NCI-H2171 (cell line): ENCODE measurements at places on chromosomes 1 and 21.
A peak's percentile ranks its signal among the peaks of the same experiment; 100 is the strongest.

DNA sequence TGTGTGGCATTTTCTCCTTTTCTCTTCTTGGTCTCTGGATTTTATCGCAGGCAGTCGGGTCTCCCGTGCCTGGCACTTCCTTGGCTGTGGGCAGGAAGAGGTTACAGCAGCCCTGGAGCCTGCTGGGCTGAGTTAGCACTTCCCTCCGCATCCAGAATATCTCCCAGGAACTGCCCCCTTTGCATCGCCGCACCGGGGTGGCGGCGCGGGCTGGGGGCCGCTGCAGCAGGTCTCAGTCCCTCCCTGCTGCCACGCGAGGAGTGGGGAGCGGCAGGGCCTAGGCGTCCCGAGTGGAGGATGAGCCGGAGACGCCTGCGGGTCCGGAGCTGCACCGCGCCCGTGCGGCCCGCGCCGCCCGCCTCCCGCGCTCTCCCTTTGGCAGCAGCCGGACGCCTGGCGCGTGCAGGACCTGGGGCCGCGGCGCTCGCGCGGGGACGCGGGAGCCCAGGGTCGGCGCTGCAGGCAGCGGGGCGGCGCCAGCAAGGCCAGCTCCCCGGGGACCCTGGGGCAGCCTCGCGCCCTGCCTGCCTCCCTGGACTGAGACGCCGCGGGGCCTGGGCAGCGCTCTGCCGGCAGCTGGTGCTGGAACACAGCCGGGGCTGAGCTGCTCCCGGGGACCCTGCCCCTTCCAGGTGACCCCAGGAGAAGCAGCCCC is 192.8 kb downstream of the PRDM2 start:
- DNase-seq = peak; percentile 6

GRCh38 chr1:221487781-221488524 is 253.9 kb downstream of the DUSP10 start:
- no peak for DNase-seq

DNA sequence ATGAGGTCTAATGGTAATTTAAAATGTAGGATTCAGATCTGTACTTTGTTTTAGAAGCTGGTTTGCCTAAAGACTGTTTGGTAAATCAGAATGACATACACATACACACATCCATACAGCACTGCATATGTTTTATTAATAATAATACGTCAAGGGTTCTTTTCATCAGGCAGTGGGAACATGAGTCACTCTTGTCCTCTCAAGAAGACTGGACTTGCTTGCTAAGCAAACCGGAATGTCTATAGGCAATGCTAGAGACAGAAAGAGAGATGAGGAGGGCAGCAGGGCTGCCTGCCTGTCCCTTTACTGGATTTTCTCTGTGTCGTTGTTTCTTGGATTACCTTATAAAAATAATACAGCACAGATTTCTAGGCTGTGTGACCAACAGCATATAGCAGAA is 119.1 kb upstream of the GALNT2 start:
- DNase-seq = no peak

- no peak for DNase-seq
Observed at GRCh38 chr21:24112020-24112419, 1495.3 kb downstream of the MRPL39 start.

DNA sequence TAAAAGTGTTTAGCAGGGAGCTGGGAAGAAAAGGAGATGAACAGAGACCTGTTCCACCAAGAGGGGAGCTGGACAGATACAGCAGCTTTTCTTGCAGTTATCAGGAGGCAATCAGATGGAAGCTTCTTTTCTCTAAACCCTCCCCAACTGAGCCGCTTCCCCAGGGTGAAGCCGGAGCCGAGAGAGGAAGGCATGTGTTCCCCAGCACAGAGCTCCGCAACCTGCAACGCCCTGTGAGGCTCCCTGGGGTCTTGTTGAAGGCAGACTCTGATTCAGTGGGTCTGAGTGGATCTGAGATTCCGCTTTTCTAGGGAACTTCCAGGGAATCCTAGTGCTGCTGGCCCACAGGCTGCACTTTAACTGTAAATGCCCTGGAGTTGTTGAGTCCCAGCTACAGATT is 139.1 kb upstream of the COA6 start:
- DNase-seq = no peak

DNA sequence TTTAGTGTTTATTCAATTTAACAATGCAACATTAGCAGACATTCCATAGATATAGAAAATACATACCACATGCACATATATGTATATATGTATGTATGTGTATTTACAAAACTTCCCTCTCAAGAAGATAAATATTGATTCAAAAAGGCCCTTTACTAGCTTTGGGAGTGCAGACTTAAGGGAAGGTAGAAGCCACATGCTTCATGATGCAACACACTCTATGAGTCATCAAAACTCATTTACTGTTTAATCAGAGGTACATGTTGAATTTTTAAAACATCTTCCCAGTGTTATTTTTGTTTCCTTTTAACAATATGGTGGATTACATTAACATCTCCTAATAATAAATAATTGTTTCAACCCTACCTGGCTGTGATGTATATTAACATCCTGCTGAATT is 61.4 kb upstream of the KIRREL1 start:
- DNase-seq = no peak

GRCh38 chr1:16209847-16210407 is 2.5 kb downstream of the ARHGEF19 start:
- no peak for DNase-seq

- no peak for DNase-seq
Observed at GRCh38 chr1:178947677-178947981, 76.8 kb upstream of the ANGPTL1 start.
